Upper lobe of right lung (tissue), 1 donor: ENCODE measurements at places on chromosomes 1 and 21.

GRCh38 chr1:30381671-30382365 is 341.6 kb downstream of the MATN1 start:
- peak; percentile 30 for DNase-seq

DNA sequence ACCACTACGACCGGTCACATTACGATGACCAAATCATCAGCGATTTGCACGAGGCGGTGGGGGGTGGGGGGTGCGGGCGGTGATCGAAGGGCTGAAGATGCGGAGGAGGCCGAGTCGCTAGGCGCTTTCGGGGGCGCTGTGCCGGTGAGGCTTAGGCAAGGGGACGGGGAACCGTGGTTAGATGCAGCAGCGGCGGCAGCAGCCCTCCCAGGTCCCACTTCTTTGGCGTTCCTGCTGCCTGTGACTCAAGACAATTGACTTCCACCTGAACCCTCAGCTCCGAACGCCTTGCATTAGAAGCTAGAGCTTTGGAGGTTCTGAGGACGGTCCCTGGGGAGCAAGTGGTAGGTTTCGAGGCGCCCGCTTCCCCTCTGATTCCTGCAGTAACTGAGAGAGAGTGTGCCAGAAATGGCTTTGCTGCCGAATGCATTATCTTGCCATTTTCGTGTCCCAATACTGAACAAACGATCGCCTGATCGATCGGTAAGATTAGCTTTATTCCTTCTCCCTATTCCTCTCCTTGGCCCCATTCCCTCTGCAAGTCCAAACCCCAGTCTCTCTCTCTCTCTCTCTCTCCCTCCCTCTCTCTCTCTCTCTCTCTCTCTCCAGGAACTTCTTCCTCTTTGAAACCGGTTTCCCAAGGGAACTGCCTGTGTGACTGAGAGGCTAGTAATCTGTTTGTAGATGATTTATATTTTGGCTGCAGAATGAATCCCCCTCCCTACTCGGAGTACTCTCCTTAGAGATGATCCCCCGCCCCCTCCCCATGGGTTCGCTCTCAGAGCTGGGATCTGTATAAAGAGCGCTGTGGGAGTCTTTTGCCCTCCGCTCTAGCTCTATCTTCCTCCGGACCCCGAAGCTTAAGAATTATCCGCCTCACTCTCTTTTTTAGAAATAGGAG is 735 bp upstream of the BRINP3 start:
- DNase-seq = peak; percentile 60

DNA sequence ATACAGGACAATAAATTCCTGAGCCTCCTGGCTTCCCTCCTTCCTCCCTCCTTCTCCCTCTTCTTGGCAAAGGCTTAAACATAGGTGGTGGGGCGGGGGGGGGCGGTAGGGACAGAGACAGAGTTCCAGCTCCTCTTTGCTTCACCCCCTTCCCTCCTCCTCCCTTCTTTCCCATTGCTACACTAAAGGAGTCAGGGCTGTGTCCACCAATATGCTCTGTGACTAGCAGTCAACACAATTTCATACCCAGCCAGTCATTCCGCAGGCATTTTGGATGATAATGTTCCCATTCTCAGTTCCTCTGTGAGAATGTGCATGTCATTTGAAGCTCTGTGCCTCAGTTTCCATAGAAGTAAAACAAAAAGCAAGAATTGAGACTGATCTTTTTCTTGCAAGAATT is 1.7 kb downstream of the LMOD1 start:
- DNase-seq = no peak

DNA sequence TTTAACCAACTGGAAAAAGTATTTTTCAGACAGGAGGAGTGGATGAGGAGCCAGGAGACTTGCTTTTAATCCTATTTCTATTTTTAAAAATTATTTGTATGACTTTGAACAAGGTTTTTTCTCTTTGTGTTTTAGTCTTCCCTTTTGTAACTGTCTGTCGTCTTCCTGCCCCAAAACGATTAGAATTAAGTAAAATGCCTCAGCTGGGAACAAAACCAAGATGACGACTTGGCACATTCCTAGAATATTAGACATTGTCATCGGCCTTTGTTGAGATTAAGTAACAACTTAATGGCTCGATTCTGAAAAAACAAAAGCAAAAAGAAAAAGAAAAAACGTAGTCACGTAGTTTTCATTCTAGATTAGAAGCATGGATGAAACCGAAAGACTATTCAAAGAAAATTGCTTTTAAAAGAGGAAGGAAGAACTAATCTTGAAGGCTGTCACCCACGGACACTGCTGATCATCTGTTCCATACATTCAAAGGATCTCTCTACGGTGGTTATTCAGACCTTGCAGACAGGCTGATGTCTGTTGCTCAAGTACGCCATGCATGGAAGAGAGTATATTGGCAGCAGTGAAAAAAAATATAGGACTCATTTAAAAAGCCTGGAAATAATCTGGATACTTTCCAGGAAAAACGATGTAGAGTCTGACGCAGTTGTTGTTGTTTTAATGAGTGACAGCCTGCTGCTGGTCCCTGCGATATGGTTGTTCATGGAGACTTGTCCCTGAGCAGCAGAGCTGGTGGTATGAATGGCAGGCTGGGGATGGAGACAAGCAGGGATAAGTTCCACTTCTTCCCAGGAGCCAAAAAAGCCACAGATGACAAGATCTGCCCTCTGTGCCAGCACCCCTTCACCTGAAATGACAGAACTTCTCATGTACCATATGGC is 16.8 kb downstream of the GNG4 start:
- no peak for DNase-seq

DNA sequence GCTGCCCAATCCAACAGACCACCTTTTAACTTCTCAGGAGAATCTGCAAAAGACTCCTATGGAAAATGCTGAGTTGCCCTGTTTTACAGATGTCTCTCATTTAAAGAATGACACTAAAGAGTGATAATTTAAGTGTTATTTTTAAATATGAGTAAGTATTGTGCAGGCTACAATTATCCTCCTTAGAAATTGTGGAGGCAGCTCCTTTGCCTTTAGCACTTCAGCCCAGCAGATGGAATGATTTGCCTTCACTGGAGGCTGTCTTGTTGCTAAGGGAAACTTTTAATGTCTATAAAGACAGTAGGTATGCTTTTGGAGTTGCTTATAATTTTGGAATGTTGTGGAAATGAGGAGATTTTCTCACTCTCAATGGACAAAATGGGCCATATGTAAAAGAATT is 1345.5 kb downstream of the NCAM2 start:
- DNase-seq = no peak

DNA sequence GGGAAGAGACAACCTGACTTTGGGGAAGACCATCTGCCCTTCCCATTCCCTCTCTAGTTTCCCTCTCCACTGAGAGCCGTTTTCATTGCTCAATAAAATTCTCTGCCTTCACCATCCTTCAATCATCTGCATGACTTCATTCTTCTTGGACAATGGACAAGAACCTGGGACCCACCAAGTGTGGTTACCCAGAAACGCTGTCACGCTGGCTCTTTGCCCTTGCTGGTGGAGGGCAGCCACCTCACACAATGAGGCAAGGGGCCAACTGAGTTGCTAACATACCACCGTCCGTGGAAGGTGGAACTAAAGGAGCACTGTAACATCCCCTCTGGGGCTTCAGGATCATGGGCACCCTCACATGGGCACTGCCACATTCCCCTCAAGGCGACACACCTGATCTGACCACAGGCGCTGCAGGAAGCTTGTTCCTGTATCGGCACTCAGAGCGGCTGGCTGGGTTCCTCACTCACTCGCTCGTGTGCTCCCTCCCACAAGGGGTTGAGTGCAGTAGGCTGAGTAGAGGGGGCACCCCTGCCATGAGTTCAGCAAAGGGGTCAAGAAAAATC is 652.4 kb downstream of the PLPP3 start:
- DNase-seq = no peak

- no peak for DNase-seq
Observed at GRCh38 chr1:31368611-31369107, 4.2 kb downstream of the FABP3 start.

DNA sequence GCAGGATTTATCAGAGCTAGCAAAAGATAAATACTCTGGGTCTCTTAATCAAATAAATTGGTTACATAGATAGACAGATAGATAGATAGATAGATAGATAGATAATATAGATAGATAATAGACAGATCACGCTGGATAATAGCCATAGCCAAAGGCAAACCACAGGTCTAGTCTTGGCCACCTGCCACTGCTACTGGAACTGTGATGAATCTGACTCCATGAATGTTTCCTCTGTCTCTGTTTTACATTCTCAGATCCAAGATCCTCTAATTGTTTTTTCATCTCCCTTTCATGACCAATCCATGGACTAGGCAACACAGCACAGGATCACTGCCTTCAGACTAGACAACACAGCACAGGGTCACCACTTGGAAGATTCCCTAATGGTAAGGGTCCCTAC is 444.7 kb upstream of the NFIA start:
- no peak for DNase-seq

- no peak for DNase-seq
Observed at GRCh38 chr1:225950905-225951497, 10.0 kb upstream of the LEFTY2 start.

- DNase-seq = no peak
Observed at GRCh38 chr21:30674312-30674711, 31.6 kb downstream of the KRTAP20-3 start.

GRCh38 chr1:16349847-16350406 is 2.4 kb downstream of the FBXO42 start:
- no peak for DNase-seq

- DNase-seq = no peak
Observed at GRCh38 chr1:236545621-236546169, 21.9 kb downstream of the LGALS8 start.
